Cortex of kidney (tissue), 1 donor: ENCODE measurements at places on chromosomes 3 and 15.

DNA sequence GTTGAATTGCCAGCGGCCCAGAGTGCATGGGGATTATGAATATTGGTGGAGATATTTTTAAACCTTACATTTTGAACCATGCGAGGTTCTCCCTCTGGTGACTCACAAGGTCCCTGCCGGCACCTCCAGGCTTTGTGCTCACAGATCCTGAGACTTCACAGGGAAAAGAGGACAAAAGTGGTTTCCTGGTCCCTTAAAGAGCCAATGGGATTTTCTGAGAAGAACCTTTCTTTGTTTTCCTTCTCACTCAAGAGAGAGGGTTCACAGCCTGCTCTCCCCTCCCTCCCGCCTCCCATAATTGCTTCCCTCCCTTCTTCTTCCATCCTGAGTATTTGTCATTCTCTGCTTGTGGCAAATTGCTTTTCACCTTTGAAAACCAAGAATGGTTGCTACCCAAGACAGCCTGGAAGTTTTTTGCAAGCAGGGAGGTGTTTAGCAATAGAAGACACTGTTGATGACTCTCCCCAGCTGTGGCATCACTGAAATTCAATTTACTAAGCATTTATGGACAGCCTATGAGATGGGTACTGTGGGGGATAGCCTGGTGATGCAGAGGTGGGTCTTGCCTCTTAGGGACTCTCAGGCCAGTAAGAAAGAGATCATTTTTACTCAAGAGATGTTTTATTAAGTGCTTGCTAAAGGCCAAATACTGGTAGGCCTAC lies 76.6 kb downstream of the CPN2 start:
- DNase-seq, result no peak

GRCh38 chr15:88932271-88932874 lies 19.2 kb upstream of the MFGE8 start:
- no peak for DNase-seq

- no peak for DNase-seq
Measured at GRCh38 chr3:46924921-46925584, 47.5 kb downstream of the PTH1R start.

GRCh38 chr15:61681038-61681418 lies 379.2 kb downstream of the VPS13C start:
- DNase-seq, result no peak

GRCh38 chr3:167691366-167691765 lies 37.6 kb upstream of the WDR49 start:
- DNase-seq, result no peak

GRCh38 chr3:26962492-26963360 lies 340.2 kb downstream of the LRRC3B start:
- no peak for DNase-seq

- DNase-seq, result no peak
Measured at GRCh38 chr15:89096664-89097063, 8.4 kb downstream of the ABHD2 start.

GRCh38 chr15:91599261-91599660 lies 254.2 kb upstream of the SLCO3A1 start:
- DNase-seq, result no peak

- no peak for DNase-seq
Measured at GRCh38 chr15:27826902-27827714, 272.0 kb downstream of the OCA2 start.

DNA sequence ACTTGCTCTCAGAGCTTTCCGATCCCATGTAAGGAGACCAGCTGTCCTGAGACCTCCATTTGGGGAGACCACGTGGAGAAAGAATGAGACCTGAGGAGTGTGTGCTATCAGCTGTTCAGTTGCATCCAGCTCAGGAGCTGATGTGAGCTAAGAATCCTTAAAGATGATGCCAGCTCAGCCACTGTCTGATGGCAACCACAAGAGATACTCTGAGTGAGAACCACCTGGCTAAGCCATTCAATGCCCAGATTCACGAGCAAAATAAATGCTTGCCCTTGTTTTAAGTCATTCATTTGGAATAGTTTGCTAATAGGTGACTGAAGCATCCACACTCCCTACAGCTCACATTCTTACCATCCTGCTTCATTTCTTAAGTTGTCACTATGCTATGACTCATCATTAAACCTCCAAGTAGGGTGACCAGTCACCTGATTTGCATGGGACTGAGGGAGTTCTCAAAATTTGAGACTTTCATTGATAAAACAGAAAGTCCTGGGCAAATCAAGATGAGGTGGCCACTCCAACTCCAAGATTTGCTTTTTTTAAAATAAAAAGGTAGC lies 56.4 kb downstream of the SPTSSB start:
- no peak for DNase-seq

GRCh38 chr3:113947372-113948014 lies at the start of gene ZDHHC23:
ZDHHC23 (plus strand) TSS chr3:113948013; CDS start chr3:113948803, 790 bp downstream.
- DNase-seq, result no peak

DNA sequence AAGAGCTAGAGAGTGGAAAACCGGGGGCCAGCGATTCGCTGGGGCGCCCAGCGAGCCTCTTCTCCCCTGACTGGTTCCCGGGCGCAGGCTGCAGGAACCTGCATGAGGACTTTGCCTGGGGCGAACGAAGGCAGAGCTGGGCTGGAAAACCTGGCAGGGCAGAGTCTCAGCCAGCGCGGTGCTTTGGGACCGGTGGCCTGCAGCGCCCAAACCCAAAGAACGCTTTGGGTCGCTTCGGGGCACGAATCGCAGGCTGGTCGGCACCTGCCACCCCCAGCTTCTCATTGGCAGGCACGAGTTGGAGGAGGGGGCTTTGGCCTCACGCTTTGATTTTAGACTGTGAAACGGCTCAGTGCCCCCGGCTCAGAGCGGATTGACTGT lies 3.0 kb downstream of the ONECUT1 start:
- DNase-seq, result no peak

DNA sequence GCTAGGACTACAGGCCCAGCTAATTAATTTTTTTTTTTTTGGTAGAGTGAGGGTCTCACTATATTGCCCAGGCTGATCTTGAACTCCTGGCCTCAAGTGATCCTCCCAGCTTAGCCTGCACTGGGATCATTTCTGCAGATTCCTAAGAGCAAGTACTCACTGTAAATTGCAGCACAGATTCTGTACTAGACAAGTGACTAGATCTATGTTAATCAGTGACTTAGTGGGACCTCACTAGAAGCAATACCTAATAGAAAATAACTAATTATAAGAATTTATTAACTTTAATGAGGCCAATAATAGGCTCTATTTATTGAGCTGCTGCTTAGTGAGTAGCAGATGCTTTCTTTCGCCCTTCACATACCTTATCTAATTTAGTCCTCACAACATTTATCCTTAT lies 10.6 kb upstream of the UTS2B start:
- DNase-seq, result no peak

GRCh38 chr3:12990781-12991480 lies 82.3 kb downstream of the IQSEC1 start:
- DNase-seq, result no peak

DNA sequence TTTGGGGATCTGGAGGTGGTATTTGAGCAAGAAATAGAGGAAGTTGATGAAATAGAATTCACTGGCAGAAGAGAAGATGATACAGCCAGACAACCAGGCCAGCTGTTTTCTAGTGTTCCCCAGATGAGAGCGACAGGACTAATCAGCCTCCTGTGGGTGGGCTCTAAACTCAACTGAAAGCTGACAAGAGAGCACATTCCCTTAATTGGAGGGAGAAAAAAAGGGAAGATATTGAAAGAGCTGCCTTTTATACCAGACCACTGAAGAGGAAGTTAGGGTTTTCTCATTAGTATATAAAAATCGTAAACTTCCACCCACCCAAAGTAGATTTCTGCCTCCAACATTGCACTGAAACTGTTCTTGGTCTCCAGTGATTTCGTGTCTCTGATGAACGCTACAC lies 6.5 kb upstream of the TM4SF19 start:
- DNase-seq, result no peak

GRCh38 chr3:188861842-188862744 lies 309.7 kb upstream of the TPRG1 start:
- DNase-seq, result no peak

DNA sequence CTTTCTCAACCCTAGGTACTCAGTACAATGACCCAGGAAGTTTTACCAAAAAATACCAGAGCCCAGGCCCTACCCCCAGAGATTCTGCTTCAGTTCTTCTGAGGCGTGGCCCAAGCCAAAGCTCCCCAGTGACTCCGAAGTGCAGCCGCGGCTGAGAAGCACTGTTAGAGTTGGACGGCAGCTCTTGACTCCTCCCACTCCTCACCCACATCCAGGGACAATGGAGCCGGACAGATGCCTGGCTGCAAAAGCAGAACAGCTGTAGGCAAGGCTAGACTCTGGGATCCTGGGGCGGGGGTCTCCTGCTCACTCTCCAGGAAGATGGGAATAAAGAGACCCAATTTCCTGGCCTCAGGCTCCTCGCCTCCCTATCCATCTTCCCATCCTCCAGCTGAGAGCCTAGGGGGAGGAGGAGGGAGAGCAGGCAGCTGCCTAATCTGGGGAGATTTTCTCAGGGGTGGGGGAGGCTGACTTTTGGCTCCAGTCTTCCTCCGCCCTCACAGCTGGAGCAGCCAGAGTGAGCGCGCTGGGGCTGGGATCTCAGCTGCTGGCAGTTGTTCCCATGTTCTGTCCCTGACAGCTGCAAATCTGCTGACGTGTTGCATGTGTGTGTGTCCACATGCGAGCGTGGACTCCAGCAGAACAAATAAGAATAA lies 223.8 kb downstream of the OPA1 start:
- DNase-seq, result no peak

GRCh38 chr15:52463638-52464037 lies 65.0 kb downstream of the MYO5A start:
- DNase-seq, result no peak

DNA sequence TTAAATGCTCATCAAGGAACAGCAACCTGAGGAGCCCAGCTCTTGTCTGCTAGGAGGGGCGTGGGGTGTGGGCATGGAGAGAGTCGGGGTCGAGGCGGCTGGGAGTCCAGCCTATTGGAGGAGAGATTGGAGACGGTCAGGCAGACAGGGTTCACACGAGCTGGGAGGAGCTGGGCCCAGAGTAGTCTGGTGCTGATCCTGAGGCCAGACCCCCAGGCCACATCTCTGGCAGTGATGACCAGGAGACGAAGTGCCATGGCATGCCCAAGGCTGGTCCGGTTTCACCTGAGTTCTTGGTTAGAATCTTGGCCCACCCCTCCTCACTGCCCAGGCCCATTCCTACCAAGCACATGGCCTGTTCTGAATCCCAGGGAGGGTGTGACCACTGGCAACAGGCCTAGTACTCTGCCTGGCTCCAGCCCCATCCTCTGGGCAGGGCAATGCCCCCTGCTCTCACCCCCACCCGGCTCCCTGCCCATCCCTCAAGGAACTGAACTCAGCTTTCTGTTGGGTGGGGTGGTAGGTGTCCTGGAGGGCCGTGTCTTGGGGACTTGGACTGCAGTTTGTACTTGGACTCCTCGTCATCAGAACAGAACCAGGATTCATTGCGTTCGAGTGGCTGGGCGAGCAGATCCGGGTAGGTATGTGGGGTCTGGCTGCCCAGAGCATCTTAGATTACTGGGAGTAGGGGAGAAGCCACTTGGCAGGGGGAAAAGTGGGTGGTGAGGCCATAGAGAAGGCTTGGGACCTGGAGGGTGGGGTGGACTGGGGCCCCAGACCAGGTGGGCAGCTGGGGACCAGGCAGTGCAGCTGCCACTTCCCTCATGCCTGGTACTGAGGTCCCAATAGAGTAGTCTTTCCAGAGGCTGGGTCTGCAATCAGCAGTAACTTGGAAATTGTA lies 20.8 kb downstream of the SLC28A1 start:
- DNase-seq, result no peak
